Left cardiac atrium (tissue), 4 donors: ENCODE measurements at places on chromosomes 6 and 20. TPM values are rescaled to one million over a fixed set of nuclear protein-coding genes. Genes with fewer than 3 reads are reported as not detected.

Gene CCM2L
- 7.2 TPM for total RNA-seq

- no peak for DNase-seq
Measured at GRCh38 chr6:71130277-71130676, 158.3 kb upstream of the OGFRL1 start.

- no peak for DNase-seq
Measured at GRCh38 chr6:52510213-52510562, 66.7 kb downstream of the TRAM2 start.

Gene DEFB132
- not detected for total RNA-seq

Gene SIRPB1
- total RNA-seq: 0.58 TPM

DNA sequence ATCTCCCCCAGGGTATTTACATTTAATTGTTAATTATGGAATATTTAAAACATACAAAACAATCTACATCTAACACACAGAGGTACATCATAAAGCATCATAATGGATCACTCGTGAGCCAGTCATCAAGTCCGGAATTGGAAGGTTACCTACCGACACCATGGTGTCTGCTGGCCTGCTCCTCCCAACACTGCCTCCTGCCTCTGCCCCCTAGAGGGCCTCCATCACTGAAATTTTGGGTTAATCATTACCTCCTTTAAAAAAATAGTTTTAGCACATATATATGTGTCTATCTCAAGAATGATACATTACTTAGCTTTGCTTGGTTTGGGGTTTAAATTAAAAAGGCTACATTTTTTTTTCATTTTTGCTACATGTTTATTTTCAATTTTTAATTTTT is 114.6 kb upstream of the PDE10A start:
- DNase-seq: no peak

Gene CCDC170
- 0.85 TPM for total RNA-seq

DNA sequence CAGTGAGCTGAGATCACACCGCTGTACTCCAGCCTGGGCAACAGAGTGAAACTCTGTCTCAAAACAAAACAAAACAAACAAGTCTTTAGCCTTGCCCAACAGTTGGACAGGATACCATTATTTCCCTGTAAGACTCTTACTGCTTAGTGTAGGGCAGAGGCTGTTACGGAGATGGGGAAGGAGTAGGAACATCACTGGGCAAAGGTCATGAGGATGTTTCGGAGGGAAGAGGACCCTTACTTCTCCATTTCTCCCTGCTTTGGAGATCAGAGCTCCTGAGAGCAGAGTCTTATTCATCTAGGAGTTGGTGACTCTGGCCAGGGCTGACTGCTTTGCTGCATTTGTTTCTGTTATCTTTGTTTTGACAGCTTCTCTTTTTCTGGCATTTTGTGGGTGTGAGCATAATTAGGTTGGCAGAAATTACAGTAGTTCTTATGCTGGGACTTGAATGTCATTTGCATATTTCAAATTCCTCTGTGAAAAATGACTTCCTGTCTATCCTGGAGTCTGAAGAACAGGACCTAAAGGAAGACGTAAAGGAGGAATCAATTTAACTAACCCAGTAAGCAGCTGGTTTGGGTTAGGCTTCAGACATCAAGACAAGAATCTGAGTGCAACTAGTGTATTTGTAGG is 89.0 kb downstream of the CDS2 start:
- DNase-seq: no peak
